ENCODE measurements at places on chromosomes 5 and 9.

GRCh38 chr5:127580731-127581130 is 63.3 kb downstream of the PRRC1 start:
- DNase-seq: no peak

GRCh38 chr9:104896131-104896530 is 31.8 kb downstream of the ABCA1 start:
- no peak for DNase-seq

DNA sequence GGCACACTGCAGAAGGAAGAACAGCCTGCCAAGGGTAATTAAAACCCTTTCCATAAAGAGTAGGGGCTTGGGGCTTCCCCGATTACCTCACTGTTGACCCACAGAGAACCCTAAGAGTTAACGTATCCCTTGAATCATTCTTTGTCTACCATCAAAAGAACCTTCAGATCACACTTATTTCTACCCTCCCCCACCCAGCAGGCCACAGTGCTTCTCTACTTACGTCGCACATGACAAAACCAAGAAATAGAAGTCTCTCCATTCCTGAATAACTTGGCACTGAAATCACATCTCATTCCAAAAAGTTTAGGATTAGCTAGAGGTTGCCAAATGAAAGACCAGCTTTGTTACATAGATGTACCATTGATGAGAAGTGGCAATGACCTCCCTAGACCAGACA is 268.7 kb upstream of the GAS1 start:
- DNase-seq: no peak

DNA sequence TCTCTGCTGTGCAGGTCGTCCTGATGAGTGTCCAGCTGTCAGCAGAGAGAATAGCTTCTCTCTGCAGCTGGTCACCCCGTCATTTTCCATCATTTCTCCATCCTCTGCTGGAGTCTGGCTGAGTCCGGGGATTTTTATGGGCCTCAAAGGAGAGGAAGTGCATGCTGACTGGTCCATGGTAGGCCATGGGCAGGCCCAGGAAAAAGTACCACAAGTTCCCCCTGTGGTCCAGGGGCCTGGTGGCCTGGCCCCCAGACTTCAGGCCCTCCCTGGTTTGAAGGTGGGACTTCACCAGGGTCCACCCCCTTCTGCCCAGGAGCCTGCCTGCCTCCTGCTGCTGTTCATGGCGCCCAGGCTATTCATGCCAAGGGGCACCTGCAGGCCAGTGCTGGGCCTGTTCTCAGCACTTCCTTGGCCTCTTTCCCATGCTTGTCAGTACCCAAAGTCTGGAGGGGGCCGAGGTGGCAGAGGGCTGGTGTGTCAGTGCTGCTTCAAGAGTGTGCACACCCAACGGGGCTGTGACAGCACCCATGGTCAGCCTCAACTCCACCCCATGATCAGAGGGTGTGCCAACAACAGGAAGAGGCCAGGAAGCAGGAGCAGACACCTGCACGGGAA is 7.3 kb upstream of the MTMR12 start:
- DNase-seq: no peak

DNA sequence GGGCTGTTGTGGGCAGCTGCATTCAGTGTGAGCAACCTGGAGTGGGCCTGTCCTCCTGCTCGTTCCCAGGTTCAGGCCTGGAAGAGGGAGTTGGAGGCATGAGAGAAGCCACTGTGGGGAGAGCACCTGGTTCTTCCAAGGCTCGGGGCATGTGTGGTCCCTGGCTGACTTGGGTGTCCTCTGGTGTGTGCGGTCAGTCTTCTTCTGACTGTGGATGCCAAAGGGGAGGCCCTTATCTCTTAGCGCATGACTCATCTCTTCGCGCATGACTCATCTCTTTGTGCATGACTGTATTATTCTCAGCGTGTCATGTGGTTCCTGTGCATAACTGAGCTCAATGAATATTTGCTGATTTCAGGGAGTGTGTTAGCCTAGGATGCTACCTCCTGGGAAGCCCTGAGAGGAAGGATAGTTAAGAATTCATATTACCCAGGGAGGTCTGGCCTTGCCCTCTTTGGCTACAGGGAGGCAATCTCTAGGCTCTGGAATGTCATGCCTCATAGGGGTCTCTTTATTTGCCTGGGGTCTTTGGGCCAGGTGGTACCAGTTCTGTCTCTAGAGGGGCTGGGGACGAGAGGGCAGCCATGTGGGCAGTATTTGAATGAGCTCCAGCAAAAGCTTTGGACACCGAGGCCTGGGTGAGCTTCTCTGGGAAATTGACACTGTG is 188.7 kb downstream of the HSPA4 start:
- no peak for DNase-seq

- DNase-seq: no peak
These were observed 537.5 kb downstream of the ELAVL2 start for GRCh38 chr9:23288545-23288944.

DNA sequence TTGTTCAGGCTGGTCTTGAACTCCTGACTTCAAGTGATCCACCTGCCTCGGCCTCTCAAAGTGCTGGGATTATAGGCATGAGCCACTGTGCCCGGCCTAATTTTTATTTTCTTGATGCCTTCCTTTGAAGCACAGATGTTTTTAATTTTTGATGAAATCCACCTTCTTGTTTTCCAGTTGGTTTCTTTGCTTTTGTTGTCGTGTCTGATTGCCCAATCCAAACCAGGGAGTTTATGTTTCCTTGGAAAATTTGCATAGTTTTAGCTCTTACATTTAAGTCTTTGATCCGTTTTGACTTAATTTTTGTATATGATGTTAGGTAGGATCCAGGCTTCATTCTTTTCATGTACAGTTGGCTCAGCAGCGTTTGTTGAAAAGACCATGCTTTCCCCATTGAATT is 15.2 kb downstream of the EHMT1 start:
- no peak for DNase-seq

GRCh38 chr9:80507611-80508010 is 935.8 kb downstream of the TLE4 start:
- no peak for DNase-seq

GRCh38 chr9:70902171-70902570 is 219.2 kb downstream of the TRPM3 start:
- no peak for DNase-seq

DNA sequence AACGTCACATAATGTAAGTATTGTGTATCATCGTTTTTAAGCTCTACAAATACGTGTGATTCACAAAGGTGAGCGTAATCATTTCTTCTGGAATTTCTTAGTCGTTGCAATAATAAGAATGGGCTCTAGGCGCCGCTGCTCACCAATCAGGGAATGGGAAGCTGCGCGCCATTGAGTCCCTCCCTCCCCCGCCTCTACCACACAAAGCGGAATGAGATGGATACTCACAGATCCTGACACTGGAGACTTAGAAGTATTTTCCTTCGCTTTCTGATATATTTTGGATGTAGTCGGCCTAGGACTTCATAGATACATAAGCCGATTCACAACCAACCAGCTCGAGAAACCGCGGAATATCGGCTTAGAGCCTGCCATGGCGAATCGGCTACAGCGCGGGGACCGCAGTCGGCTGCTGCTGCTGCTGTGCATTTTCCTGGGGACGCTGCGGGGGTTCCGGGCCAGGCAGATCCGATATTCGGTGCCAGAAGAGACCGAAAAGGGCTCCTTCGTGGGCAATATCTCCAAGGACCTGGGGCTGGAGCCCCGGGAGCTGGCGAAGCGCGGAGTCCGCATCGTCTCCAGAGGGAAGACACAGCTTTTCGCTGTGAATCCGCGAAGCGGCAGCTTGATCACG is at the start of gene PCDHGA11:
Gene PCDHGA11 (plus strand): TSS at position 197 of the 634 bp plus-strand sequence. CDS start 177 bp downstream, at position 374.
- DNase-seq: no peak

DNA sequence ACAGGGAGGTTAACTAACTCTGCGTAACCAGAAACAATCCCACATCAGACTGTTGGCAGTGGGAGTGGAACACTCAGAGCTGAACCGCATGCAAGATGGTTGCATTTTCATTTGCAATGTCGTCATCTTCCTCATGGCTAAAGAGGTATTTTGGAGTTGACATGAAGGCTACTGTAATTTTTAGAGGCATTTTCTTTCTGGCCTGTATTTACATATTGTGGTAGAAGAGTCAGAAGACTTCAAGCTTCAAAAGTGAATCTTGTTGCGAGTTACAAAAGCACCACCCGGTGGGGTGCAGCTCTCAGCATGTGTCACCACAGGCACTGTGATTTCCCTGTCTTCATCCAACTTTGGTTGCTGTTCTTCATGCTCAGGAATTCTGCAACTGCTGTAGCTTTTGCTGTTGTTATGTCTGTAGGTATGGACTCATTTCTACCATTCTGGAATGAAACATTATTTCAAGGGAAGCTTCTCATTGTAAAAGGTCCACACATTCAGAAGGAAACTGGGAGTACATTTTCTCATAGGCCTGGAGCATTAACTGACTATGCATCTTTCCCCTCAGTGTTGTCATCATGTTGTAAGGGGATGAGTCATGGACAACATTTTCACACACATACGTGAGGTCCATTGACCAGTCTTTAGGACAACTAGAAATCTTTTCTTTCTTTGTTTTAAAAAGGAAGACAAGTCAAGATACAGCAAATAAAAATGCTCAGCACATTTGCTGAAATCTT is 35.4 kb upstream of the GDNF start:
- no peak for DNase-seq

- no peak for DNase-seq
These were observed 124.1 kb upstream of the NR5A1 start for GRCh38 chr9:124631326-124631725.

- DNase-seq: no peak
These were observed 69.8 kb downstream of the GADD45G start for GRCh38 chr9:89674667-89675057.

DNA sequence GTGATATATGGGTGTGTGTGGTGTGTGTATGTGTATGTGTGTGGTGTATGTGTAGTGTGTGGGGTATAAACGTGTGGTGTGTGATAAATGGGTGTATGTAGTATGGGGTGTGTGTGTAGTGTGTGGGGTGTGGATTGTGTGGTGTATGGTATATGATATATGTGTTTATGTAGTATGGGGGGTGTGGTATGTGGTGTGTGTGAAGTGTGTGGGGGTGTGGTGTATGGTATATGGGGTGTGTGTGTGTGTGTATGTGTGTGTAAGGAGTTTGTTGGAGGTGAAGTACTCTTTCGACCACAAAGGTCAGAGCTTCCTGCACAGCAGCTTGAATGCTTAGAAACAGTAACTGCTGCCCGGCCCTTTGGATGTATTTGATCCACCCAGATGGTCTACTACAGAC is 145.2 kb upstream of the IQGAP2 start:
- DNase-seq: no peak

DNA sequence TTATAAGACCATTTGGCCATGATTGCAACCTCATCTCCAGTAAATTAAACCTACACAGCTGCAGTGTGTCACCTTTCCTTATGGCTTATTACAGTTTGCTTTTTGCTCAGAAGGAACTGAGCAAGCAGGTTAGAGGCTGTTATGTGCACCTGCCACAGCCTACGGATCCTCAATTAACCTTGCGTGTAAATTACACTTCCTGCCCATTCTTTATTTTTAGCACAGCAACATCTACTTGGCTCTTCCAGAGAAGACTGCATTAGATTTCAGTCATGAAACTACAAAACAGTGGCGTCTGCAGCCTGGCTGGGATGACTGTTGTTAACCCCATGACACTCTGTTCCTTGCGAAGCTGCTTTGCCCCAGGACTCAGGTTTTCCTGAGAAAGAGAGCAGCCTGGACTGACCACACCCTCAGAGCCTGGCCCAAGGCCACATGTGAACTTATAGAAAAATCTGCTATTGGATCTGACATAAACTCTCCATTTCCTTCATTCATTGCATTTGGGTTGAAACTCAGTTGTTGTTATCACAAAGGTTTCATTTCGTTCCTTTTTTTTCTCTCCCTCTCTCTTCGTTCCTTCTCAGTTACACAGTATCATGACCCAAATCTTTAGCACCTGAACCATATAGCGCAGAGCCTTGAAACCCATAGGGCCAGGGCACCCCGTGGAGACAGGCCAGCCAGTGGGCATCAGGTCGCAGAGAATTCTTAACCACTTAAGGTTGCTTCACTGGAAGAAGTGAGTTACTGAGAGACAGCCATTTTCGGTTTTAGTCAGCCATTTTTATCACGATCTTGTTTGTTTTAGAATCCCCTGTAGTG is 138.6 kb downstream of the PALM2AKAP2 start:
- peak; percentile 11 for DNase-seq

DNA sequence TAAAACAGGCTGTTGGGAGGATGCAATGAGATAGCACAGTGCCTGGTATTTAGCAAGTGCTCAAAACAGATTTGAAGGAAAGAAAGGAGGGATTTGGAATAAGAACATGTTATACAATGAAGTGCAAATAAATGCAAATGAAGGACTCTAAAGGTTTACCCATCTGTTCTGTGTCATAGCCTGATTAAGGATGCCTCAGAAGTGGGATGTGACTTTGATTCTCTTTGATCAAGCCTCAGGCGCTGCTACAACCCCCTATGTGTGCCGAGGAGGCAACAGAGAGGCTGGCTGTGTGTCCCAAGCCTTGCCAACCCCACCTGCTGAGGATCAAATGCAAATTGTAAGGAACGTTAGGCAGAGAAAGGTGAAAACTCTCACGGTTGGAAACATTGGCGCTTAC is 27.2 kb downstream of the GGTA1 start:
- DNase-seq: no peak

DNA sequence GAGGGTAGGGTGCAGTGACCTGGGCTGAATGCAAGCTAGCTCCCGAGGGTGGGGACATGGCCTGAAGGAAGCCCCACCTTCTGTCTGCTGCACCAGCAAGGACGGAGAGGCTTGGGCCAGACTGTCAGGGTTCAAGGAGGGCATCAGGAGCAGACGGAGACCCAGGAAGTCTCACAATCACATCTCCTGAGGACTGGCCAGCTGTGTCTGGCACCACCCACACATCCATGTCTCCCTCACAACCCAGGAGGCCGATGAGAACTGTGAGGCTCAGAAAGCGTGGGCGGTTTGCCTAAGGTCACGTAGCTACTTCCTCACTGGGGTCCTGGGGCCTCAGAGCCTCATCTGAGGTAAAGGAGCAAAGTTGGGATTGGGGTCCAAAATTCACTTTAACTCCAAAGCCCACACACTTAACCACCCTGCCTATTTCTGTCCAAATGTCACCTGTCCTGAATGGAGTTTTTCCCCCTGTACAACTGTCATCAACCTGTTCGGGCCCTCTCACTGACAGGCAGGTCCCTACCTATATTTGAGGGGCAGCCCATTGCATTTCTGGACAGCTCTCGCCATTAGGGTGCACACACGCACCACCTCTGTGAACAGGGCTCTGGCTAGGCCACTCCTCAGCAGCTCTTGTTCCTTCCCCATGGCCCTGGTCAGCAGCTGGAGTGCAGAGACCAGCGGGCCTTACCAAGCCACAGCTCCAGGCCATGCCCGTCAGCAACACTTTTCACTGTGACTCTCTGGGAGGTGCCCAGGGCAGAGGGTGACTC is 3.4 kb downstream of the IL13 start:
- DNase-seq: no peak

- no peak for DNase-seq
These were observed 114.2 kb downstream of the IRX1 start for GRCh38 chr5:3709717-3710348.

DNA sequence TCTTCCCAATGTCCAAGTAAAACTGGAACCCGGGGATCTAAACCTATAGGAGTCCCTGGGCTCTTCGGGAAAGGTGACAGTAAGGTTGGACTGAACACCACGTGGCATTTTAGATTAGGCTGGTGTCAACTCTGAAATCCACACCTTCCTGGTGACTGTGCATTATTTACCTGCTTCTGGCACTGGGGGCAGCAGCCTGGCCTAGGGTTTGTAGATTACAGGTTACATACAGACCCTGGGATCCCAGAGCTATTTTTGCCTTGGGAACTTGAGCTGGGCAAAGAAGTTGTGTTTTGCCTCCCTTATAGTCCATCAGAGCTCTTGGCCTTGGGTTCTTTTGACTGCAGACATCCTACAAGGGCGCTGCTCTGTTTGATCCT is 173.2 kb downstream of the DAB2IP start:
- no peak for DNase-seq
